ENCODE measurements at places on chromosomes 13 and 19.

DNA sequence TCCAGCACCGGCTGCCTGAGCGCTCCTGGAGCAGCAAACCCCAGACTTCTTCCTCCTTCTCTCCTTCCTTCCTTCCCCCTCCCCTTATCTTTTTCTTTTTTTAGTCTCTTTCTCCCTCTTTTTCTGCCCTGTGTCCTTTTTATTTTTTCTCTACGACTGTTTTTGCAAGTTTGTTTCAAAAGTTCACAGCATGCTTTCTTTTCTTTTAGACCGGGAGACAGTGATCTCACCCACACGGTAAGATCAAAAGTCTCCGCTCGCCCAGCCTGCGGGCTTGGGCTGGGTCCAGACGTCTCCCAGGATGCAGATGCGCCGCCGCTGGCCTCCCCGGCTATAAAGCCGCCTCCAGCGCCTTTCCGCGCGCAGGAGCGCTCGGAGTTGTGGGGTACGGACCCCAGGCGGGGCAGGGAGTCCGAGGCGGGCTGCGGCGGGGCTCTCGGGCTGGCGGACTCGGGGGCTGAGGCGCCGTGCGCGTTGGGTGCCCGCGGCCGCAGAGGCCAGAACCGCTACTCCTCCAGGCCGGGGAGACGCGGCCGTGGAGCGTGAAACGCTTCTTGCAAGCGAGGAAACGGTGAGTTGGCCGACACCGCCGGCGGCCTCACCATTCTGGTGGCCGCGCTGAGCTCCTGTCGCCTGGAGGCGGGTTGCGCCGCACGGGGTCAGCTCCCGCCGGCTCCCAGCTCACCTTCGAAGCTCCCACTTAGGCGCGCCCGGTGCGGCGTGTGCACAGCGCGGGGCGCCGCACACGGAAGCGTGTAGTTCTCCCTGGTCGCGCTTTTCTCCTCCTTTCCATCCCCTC lies 2.0 kb upstream of the TSHZ3 start:
- DNase-seq = no peak

DNA sequence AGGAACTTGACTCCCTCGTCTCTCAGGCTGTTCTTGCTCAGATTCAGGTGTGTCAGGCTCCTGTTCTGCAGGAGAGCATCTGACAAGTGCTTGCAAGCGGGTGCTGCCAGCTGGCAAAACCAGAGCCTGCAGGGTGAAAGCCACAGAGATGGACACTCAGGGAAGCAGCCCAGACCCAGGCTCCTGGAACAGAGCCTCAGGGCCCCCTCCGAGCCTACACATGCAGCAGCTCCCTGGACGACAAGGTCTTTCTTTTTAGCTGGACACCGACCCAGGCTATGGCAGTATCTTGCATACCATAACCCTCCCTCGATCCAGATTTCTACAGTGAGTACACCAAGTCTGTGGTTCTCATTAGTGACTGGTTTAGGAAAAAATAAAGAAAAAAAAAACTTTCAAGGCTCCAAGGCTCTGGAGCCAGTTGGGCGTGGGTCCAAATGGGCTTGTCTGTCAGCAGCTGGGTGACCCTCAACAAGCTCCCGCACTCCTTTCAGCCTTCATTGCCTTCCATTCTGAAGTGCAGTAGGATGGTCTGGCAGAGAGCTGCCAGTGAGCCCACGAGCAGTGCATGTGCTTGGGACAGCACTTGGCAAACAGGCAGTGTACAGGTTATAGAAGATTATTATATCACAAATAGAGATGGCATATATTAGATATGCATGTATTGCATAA lies 29.9 kb downstream of the NLRP13 start:
- DNase-seq = no peak

DNA sequence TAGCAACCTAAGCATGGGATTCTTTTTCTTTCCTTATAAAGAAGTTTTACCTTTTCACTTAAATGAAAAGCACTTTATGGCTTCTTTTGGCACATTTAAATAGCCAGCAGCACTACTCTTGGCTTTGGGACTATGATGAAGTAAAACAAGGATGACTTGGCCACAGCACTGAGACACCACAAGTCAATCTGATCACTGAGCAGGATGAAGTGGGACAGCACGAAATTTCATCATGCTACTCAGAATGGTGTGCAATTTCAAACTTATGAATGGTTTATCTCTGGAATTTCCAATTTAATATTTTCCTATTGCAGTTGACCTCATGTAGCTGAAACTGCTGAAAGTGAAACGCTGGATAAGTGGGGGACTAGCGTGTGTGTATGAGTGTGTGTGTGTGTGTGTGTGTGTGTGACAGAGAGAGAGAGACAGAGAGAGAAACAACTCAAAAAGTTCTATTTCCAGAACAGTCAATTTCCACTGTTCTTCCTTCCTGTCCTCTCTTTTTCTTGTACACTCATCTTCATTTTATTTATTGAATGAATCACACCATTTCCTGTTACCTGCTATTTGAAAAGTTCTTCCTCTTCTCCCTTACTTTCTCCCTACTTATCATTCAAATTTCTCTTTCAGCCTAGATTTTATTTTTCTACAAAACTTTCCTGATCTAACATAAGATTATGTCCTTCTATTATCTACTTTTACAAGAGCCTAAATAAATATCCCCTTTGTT lies 414.2 kb upstream of the MIR17HG start:
- no peak for DNase-seq

DNA sequence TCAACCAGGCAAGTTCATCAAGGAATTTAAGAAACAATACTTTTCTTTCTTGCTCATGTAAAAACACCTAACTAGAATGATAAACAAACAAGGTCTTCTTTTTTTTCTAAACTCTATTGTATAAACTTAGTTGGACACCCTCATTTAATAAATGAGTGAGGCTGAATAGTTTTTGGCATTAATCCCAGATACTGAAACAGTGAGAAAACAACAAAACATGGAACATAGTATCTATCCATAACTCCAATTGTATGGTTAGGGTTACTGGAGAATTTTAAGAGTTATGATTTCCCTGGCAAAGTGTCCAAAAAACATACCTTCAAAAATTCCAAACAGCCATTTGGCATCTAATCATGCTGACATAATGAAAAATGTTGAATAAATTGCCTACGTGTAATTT lies 5.8 kb upstream of the POMP start:
- no peak for DNase-seq

DNA sequence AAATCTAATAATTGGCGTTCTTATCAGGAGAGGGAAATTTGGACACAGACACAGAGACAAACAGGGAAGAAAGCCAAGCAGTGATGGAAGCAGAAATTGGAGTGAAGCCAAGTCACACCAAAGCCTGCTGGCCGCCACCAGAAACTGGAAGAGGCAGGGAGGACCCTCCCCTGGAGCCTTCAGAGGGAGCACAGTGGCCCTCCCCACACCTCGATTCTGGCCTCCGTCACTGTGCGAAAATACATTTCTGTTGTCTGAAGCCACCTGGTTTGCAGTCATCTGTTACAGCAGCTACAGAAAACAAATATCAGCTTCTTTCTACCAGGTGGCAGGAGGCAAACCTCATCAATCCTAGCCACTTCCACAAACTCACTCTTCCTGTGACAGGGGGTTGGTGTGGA lies 8.3 kb upstream of the TLE6 start:
- no peak for DNase-seq

DNA sequence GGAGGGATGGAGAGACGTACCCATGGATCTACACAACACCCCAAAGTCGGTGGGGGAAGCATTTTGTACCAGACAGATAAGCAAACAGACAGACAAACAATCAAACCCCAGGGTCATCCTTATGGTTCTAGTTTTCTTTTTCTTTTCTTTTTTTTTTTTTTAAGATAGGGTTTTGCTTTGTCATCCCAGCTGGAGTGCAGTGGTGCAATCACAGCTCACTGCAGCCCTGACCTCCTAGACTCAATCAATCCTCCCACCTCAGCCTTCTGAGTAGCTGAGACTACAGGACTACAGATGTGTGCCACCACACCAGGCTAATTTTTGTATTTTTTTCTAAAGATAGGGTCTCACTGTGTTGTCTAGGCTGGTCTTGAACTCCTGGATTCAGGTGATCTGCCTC lies 17.9 kb upstream of the FBL start:
- DNase-seq = no peak

- no peak for DNase-seq
Observed at GRCh38 chr13:78732445-78733017, 73.6 kb upstream of the OBI1 start.

DNA sequence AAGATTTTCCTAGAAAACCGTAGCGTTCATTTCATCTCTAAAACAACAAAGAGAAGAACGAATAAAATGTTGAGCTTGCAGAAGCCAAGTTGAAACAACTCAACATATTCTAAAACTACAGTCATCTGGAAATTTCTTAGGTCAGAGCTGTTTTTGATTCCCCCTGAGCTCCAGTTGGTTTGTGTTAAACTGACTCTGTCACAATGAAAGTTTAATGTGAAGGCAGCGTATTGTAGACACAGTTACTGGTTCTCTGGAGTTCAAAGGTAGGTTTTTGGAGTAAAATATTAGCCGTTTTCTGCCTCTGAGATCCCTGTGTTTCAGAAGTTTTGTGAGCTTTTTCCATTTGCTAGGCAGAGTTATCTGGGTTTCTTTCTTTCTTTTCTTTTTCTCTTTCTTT lies 2.2 kb downstream of the ARHGEF7 start:
- DNase-seq = no peak

- DNase-seq = no peak
Observed at GRCh38 chr13:25042151-25042865, 53.6 kb upstream of the PABPC3 start.

DNA sequence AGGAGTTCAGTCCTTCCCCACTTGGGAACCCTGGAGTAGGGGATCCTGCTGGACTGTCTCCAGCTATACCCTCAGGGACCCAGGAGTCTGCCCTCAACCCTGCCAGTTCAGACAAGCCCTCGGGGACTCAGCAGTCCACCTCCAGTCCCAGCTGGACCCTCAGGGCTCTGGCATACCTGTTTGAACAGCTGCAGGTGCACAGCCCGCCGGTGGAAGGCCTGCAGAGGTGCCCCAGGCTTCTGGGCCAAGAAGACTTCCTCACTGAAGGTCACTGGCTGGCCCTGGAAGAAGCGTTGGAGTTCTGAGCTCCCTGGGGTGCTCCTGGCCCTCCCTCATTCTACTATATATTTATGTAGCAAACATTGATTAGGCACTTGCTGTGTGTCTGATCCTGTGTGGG lies 8.6 kb downstream of the CRB3 start:
- DNase-seq = no peak

DNA sequence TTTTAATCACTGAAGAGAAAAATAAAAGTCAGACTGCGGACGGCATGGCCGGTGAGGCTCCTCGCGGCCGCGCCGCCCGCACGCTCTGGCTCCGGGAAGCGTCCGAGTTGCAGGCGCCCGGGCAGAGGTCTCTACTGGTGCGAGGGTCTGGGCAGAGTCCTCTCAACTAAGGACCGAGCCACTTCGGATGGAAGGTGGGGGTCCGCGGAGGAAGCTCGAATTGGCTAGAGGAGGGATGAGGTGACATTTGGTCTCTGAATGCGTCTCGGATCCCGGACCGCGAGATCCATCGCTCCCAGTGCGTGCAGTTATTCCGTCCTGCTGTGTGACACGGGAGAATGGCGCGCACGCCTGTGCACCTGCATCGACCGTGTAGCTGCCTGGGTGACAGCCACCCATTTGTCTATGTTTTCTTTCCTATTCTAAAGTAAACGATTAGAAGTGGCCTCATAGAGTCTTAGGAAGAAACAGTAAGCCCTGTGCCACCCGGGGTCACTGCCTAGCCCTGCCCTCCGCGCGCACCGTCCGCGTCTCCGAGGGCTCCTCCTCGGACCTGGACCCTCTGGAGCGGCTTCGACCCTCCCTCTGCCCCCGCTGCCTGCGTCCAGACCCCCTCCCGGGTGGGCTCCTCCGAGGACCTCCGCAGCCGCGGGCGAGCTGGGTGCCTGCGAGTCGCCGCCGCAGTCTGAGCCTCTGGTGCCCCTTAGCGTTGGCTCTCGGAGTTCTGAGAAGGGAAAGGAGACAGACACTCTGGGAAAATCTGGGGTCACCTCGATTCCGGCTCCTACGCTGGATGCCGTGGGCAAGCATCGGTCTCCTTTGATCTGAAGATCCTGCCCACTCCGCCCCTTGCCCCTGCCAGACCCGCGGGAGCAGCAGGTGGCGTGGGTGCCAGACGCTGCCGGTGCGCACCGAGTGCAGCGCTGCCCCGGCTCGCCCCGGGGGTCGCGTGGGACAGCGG lies 347.4 kb downstream of the LIG4 start:
- DNase-seq = no peak

DNA sequence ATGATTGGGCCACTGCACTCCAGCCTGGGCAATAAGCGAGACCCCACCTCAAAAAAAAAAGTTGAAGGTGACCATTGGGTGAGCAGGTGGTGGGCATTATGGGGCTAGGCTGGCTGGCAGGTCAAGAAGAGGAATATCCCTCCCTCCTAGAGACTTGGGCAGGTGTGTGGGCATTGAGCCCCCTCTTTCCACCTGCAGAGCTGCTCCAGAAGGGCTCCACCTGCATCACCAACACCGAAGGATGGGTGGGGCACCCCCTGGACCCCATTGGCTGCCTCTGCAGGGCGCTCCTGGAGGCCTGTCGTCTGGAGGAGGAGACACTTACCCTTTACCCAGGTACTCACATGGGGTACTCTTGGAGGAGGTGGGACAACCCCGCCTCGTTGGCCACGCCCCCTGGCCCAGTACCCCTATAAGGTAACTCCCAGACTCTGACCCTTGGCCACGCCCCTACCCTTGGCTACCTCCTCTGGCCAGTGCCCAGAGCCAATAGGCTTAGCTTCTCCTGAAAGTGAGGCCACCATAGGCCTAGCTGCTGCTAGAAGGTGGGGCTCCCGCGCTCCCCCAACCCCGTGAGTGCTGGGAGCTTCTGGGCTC lies 21.9 kb downstream of the ZSWIM4 start:
- no peak for DNase-seq

GRCh38 chr13:33615436-33615835 lies 202.5 kb upstream of the RFC3 start:
- no peak for DNase-seq

GRCh38 chr13:55606045-55606665 lies 1534.6 kb upstream of the PRR20A start:
- no peak for DNase-seq

GRCh38 chr19:42250666-42251531 lies 4.0 kb downstream of the ERF start:
- DNase-seq = no peak

- no peak for DNase-seq
Observed at GRCh38 chr19:55209693-55210472, 582 bp upstream of the PTPRH start.

- DNase-seq = no peak
Observed at GRCh38 chr19:19606021-19606420, 12.5 kb downstream of the PBX4 start.

- no peak for DNase-seq
Observed at GRCh38 chr19:2274931-2275535, 6.9 kb downstream of the PEAK3 start.

GRCh38 chr19:18013210-18014111 lies 5.5 kb downstream of the ARRDC2 start:
- no peak for DNase-seq
